ENCODE measurements at places on chromosomes 16 and 17.

DNA sequence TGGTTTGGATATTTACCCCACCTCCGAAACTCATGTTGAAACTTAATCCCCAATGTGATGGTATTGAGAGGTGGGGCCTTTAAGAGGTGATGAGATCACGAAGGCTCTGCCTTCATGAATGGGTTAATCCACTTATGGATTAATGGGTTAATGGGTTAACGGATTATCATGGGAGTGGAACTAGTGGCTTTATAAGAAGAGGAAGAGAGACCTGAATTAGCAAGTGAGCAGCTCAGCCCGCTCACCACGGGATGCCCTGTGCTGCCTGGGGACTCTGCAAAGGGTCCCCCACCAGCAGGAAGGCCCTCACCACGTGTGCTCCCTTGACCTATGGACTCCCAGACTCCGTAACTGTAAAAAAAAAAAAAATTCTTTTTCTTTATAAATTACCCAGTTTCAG, 16.5 kb upstream of the GPRC5B start:
- DNase-seq = no peak

DNA sequence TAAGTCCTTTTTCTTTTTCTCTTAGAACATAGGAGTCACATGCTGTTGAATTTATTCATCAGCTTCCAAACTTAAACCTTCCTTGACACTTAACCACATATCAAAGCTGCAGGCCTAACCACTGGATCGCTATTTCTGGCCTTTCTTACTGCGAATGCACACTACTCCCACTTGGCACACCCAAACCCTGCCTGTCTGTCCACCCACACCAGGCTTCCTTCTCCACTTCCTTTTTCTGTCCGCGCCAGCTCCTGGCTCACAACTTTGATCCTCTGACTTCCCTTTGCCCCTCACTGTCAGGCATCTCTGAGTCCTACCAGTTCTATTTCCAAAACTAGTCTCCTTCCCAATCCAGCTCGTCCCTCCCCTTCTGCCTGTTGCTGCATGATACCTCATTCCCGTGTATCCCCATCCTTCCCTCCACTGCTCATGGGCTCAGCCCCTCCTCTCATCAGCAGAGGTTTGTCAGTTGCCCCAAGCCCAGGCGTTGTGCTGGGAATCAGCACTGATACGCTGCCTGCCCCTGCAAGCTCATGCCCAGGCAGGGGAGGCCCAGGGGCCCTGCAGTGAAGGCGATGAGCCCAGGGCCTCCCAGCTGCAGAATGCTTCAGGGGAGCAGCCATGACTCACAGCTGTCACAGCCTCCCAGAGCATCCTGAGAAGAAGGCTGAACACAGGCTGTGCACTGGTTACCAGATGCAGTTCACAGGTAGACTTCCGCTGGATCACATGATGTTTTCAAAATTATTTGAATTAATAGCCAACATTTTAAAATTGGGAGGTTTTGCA, 179.8 kb downstream of the KATNIP start:
- no peak for DNase-seq

- DNase-seq = no peak
Measured at GRCh38 chr16:4233431-4233830, 8.4 kb downstream of the SRL start.

GRCh38 chr17:5892921-5893675, 177.1 kb upstream of the WSCD1 start:
- no peak for DNase-seq

- DNase-seq = no peak
Measured at GRCh38 chr16:13909069-13909468, 10.9 kb upstream of the ERCC4 start.

- DNase-seq = no peak
Measured at GRCh38 chr17:45812102-45812501, 28.0 kb downstream of the CRHR1 start.

GRCh38 chr16:57530104-57530521, 6.3 kb downstream of the CCDC102A start:
- DNase-seq = no peak

DNA sequence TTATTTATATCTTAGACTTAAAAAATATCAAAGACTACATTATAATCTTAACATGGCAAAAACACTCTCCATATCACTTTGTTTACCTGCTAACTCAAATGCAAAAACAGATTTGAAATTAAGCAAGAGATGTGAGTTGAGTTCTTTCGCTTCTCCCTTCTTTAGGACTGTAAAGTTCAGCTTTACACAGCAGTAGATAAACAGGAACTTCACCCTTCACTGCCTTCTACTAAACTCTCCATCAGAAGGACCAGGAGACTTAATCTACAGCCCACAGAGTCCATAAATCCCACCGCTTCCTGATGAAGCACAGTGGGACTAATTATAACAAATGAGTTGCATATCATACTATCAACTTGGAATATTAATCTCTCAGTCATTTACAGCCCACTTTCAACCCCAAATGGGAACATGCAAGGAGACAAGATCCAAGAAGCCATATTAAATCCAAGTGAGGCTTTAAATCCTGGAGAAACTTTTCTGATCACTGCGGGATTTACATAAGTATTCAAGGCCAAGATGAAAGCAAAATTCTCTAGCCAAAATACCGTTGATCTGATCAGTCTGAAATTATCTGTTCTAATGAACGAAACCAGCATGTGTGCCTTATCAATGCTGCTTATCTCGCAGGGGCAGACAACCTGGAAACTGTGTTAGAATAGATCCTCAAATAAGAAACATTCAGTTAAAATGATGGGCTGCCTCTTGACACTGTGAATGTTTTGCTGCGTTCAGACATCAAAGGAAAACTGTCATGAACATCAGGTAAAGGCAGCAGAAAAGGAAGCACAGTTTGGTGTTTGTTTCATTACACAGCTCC, 1.6 kb downstream of the AMFR start:
- no peak for DNase-seq

GRCh38 chr17:4233668-4234258, 30.0 kb downstream of the ANKFY1 start:
- DNase-seq = no peak

GRCh38 chr17:59431601-59432000, 100.1 kb downstream of the YPEL2 start:
- DNase-seq = no peak

- no peak for DNase-seq
Measured at GRCh38 chr17:7380855-7381683, at the start of gene TNK1. TNK1 (plus strand) TSS chr17:7381089; CDS start chr17:7382927, 1,838 bp downstream.

- no peak for DNase-seq
Measured at GRCh38 chr17:59418732-59419166, 87.3 kb downstream of the YPEL2 start.

DNA sequence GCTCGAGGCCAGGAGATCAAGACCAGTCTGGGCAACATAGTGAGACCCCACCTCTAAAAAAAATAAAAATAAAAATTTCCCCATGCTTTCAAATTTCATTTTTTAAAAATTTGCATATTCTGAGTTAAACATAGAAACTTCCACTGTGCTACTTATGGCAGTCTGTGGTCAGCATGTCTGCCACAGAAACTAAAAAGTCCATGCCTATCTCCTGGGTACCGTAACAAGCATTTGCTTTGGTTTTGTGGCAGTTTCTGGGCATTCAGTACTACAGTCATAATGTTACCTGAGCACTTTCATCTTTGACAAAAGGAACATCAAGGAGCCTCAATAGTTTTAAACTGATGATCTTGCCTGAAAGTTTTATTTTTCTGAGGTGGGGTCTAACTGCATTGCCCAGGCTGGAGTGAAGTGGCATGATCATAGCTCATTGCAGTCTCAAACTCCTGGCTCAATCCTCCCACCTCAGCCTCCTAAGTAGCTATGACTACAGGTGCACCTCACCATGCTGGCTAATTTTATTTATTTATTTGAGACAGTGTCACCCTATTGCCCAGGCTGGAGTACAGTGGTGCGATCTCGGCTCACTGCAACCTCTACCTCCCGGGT, 13.2 kb upstream of the ITGA2B start:
- DNase-seq = no peak

DNA sequence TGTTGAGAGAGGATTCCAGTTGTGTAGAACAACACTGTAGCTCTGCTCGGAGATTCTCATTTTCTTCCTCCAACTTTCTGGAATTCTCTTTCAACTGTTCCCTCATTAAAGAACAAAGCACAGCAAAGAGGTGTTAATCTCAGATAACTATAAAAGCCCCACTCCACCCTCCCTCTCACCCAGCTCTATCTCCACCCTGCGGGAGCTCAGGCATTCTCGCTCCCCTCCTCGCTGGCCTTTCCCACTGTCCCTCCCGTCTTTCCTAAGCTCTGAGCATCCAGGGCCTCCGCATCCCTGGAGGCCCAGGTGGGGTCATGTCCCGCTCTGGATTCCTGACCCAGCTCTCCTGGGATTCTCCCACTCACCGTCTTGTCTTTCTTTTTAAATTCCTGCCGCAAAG, 35.1 kb downstream of the DHX38 start:
- no peak for DNase-seq

DNA sequence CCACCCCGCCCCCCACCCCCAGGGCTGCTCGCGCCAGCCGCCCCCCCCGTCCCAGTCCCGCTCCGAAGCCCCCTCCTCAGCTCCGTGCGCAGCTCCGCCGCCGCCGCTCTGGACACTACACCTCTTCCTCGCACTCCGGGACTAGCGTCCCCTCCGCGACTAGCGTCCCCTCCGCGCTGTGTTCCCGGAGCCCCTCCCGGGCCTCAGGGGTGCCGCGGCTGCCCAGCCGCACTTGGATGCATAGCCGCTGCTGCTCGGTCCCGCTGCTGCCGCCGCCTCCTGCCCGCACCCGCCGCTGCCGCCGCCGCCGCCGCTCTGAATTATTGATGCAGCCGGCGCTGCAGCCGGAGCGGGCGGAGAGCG, at the start of gene CBLN1:
Gene CBLN1, minus strand, starts transcription at position 359 of the 363 bp plus-strand sequence. CDS start 373 bp downstream, outside the sequence.
- DNase-seq = no peak

DNA sequence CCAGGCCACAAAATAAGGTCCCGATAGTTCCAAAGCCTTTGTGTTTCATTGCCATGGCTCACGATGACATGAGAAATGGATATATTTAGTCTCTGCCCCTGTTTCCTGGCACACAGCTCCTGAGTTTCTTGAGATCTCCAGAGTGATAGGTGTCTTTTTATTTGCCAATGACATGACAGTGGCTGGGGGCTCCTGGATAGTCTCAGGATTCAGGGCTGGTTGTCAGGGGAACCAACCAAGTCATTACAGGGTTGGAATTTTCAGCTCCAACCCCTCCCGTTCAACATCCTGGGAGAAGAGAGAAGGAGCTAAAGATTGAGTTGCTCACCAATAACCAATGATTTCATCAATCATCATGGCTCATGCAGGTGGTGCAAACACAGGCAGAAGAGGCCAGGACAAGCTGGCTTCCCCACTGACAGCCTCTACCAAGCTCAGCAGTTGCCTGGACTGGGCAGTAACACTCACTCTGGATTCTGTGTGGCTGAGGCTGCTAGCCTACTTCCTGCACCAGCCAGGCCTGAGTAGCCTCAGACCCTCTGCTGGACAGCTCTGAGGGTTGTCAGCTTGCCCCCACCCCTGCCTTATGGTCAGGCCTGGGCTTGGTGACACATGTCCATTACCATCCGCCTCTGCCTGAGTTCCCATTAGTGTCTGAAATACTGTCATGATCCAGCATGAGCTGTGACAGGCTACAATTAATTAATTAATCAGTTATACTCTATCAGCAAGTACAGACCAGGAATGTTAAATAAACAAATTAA, 534.4 kb upstream of the CDH5 start:
- DNase-seq = no peak

- DNase-seq = no peak
Measured at GRCh38 chr16:88669980-88670379, 7.1 kb upstream of the MVD start.

GRCh38 chr17:60941028-60941427, 263.4 kb downstream of the BCAS3 start:
- DNase-seq = no peak

DNA sequence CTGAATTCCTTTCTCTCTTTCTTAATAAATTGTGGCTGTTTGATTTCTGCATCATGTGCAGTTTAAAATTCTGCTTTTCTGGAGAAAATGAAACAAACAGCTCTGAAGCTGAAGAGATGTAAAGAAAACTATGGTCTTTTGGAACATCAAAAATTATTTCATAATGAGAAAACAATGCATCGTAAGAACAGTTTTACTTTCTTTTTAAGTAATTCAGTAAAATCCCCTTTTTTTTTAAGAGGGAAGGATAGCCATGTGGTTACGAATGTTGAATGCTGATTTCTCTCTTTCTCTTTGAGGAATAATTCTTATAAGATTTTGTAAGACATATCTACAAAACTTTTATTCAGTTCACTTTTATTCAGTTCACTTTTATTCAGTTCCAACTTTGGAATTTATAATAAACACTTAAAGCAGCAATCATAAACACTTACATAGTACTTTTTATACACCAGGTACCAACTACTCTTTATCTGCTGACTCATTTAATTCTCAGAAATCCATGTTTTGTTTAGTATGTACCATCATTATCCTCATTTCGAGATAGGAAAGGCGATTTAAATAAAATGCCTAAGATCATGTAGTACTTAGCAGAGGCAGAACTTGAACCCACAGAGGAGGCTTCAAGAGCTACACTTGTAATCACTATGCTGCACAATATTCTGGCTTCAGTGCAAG, 26.6 kb downstream of the CNTNAP4 start:
- DNase-seq = no peak

GRCh38 chr16:55824473-55825000, 8.4 kb downstream of the CES1 start:
- DNase-seq = no peak

DNA sequence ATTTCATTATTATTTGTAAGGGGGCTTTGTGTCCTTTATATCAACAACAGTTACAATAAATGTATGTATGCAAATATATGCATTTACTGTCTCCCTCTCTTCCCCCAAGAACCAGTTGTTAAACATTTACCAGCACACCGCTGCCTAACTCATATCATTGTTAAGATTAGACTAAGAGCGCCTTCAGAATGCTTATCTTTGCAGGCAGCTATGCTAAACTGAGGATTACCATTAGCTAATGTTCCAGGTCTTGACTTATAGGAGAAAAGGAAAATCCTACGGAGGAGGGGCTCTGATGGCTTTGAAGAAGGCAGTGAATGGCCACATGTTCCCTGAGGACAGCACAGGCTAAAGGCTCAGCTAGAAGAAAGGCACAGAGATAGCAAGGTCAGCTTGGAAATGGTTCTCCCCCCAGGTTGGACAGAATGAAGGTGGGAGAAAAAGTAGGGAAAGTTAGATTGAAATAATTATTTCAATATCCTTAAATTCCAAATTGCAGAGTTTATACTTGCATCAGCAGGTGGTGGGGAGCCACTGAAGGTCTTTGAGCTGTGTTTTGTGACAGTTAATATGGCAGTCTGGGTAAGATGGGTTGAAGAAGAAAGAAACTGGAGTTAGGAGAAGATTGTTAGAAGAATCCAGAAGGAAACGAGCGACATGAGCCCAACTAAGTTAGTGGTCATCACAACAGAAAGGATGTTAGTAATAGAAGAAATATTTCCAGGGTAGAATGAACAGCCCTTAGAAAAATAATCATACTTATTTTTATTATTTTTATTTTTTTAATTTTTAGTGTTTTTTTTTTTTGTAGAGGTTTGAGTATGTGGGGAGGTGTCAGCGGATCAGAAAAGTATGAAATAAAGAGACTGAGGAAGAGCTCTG, 87.0 kb upstream of the MAF start:
- no peak for DNase-seq

All from smooth muscle cell of the brain vasculature (primary cell).